ENCODE measurements at places on chromosomes 1 and 21.

DNA sequence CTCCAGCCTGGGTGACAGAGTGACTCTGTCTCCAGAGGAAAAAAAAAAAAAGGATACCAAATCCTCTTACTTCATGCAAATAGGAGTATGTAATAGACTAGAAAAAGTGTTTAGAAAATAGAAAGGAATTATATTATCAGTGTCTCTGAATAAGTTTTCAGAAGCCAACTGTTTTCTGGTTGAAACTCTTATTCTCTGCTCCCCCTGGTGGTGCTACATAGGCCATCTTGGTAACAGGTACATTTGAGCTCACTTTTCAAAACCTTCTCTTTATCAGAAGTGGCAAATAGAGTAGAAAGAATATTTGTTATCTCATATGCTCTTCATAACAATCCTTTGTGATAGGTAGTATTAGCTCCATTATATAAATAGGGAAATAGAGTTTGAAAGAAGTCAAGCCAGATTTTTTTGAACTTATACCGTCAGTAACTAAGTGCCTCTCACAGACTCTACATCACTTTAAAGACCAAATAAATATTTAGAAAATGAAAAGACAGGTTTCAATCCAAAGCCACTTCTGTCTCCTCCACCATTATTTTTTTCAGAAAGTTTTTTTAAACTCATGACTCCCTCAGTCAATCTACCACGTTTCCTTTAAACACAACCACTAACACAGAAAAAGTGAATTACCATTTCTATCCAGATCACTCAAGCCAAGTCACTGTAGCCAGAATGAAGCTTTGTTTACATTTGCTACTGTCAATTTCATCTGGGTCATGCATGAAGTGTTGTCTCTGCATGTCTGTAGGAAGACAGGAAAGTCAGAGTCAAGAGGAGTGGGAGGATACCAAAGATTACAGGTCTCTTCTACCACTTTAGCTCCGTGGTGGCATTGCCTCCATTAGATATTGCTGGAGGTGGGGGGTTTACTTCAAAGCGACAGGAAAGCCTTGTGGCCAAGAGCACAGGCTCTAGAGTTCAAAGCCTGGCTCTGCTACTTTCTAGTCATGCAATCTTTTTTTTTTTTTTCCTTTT is 45.6 kb downstream of the IL23R start:
- DNase-seq = no peak

DNA sequence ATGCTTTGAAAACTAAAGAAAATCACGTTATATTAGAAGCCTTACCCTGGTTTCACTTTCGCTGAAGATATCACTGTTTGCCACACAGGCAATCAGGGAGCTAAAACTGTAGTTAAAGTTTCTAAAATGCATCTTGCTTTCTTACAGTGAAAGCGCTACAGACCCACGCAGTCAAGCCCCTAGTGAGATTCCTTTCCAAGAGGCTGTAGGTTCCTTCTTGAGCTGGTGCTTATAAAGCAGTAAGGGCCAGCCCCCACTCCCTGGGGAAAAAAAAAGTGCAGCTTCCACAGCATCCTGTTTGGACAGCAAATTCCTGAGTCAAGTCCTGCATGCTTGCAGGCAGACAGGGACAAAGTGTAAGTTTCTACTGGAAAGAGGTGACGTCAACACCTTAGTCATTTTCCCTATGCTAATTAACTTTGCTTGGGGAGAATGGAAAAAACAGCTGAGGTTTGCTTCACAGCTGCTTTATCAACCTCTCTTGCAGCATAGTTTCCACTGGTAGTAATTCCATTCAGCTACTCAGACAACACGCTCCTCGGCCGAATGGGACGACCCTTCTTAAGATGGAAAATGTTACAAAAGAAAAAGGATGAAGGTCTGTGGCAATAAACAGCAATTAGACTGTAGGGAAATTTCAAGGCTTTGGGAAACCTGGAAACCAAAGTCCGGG is 14.7 kb upstream of the KCNE1 start:
- peak; percentile 93 for DNase-seq

DNA sequence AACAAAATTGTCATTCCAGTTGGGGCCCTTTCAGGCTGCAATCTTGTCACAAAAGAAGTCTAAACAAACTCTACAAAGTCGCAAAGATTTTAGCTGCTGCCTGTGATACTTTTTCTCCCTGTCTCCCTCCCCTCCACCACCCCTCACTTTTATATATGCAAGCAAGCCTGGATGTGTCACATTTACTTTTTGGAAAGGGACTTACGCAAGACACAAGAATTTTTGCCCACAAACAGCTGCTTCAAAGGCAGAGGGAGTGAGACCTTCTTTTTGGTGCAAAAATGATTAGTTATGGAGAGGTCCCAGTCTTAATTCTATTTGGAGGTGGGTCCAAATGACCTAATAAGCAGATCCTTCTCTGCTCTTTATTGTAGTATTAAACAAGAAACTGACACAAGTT is 22.9 kb upstream of the RALGPS2 start:
- DNase-seq = no peak

DNA sequence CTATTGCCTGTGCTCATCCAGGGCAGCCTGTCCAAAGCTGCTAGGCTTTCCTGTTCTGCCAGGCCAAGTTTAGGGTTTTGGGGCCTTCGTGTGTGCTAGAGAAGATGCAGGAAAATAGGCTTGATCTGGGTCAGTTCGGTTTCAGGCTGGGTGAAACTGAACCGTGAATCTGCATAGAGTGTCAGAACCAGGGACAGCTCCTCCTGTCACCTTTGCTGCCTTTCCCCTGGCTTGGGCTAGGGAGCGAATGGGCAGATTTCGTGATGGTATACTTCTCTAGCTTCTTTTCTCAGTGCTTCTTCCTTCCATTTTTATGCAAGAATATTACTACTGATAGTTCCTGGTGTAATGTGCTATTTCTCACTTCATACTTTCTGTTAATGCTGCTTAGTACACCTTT is 6.0 kb upstream of the AGO1 start:
- no peak for DNase-seq

GRCh38 chr1:224733027-224733911 is 117.2 kb downstream of the CNIH3 start:
- DNase-seq = peak; percentile 68

DNA sequence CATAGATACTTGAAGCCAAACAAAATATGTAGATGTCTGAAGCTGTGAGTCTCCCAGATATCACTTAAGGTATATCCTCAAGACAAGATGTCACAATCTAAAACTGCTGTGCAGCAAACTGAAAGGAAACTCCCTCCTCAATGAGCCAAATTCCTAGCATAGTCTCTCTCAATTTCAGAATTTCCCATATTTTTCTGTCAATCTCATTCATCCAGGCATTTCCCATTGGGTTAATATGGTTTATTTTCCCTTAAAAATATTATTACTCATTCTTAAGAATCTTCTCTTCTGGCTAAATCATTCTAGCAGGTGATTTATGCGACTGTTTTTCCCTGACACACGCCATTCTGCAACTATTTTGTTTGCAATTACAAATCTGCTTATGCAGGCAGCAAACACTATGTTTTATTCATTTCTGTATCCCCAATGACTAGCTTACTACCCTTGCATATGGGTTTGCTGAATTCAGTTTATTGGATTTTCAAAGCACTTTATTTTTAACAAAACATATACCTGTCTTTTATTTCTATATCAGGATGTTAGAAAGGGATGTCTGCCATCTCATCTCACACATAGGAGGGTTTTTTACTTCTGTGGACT is 69.9 kb downstream of the TNFSF4 start:
- no peak for DNase-seq

GRCh38 chr1:85417017-85417416 is 47.9 kb downstream of the DDAH1 start:
- no peak for DNase-seq

- no peak for DNase-seq
These were observed 11.9 kb downstream of the ECE1 start for GRCh38 chr1:21278208-21278859.

- DNase-seq = no peak
These were observed 107.4 kb downstream of the NTPCR start for GRCh38 chr1:233057836-233058235.

GRCh38 chr21:42194863-42195262 is 24.1 kb upstream of the ABCG1 start:
- peak; percentile 46 for DNase-seq

DNA sequence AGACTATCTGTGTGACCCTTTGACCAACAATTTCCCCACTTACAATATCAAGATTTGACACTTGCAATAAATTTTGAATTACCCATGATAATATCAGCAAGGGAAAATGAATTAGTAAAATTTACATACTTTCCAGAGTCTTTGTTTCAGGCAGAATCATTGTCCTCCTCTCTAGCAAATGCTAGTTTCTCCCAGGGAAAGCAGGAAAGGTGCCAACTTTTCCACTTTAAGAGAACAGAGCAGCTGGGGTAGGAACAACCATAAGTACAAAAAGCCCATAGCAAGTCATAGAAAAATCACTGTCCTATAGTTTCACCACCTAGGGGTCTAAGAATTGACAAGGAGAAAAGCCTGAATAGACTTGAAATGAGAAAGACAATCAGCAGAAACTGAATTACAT is 67.1 kb upstream of the GUCA2B start:
- DNase-seq = no peak

DNA sequence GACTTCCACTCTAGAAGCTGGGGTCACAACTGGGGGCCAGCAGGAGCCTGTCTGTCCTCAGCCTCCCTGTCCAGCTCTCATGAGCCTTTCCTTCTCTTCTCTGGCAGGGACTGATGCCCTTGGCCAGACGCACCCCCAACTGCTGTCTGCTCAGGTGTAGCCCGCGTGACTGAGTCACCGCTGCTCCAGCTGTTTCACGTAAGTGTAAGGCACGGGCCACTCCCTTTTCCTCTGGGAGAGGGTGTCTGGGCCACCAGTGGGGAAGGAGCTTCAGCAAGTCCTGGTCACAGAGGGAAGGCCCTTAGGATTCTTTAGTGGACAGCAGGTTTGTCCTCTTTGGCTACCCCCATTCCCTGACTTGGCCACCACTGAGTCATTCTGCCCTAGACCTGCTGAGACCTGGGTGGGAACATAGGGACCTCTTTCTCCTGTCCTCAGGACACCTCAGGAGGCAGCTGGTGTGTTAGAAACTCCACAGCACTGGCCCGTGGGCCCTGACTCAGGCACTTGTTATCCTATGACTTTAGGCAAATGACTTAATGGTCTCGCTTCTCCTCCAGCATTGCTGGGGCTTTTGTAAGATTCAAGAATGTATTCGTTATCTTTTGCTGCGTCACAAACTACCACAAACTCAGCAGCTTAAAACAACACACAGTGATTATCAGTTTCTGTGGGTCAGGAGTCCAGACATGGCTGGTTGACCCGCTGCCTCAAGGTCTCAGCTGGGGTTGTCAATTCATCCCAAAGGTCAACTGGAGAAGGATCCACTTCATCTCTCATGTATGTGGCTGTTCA is 64.8 kb downstream of the FAM163A start:
- DNase-seq = no peak

DNA sequence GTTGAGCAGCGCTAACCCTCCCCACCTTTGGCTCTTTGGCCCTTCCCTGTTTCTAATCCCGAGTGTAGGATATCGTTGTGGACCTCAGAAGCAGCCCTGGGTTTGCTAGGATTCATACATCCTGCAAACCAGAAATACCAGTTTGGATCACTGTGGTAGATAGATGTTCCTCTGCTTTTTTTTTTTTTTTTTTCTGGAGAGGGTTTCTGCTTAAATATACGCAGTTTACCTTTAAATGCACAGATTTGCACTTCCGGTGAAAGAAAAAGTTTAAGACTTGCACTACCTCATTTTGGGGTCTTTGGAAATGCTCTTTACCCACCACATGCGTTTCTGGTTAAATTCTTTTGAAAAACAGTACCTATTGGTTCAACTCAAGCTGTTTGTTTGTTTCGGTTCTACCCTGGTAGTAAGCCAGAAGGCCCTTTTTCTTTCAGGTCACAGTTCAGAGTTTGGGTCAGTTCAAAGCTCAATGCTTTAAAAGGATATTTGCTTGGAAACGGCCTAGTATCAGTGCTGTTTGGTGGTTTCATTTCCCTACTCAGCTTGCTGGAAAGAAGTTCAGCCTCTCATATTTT is 908 bp downstream of the DDI2 start:
- no peak for DNase-seq

- no peak for DNase-seq
These were observed 4.4 kb upstream of the BARHL2 start for GRCh38 chr1:90721210-90722194.
